Stimulated activated CD8-positive, alpha-beta memory T cell treated with anti-CD3 and anti-CD28 coated beads, Interleukin-15, amount 100 ng/mL, for 24 hours (primary cell): ENCODE measurements at places on chromosomes 1 and 21.

DNA sequence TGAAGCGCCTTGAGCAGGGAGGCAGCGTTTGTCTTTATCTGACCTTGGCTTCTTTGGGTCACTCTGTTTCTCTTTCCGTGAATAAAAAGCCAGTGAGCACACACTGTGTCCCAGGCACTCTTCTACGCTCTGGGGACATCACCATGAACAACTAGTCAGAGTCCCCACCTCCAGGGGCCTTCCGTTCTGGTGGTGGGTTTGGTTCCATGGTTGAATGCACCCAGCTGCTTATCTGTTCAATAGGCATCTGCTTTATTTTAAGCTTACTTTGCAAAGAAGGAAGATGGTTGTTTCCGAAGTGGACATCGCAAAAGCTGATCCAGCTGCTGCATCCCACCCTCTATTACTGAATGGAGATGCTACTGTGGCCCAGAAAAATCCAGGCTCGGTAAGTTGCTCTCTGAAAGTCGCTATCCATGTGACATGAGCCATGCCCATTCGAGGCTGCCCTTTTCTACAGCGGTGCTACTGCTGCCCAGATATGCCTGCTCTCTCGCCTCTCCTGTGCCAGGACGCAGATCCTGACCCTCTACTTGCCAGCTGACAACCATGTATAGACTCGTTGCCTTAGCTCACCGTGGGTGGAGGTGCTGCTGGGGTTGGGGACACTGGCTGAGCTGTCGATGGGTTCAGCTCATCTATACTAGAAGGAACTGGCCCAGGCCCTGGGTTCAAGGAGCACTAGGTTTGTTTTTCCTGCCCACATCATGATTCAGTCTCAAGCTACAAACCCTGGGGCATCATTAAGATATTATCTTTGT is 5.9 kb downstream of the MX1 start:
- no peak for DNase-seq

- no peak for DNase-seq
Measured at GRCh38 chr1:214312530-214313051, 31.6 kb downstream of the SMYD2 start.

GRCh38 chr1:175572932-175573868 is 170.2 kb downstream of the TNR start:
- DNase-seq = no peak

GRCh38 chr1:36151845-36152203 is 2.5 kb upstream of the TRAPPC3 start:
- DNase-seq = no peak

DNA sequence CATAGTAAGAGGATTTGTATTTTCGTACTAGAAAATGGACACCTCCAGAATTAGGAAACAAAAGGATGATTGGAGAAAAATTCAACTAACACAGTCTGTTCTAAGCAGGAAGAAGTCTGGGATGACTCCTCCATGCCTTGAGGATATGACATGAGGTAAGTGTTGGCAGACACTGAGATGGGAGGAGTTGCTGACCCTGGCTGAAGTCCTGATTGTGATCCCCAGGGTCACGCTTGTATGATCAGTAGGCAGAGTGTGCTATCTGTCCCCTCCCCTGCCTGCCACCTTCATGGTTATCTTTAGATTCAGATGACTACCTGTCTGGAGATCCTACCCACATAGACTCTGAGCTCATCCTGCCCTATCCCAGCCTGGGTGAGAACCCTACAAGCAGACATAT is 249.1 kb downstream of the C1orf94 start:
- DNase-seq = no peak

- DNase-seq = no peak
Measured at GRCh38 chr1:34280509-34280908, 103.8 kb downstream of the C1orf94 start.

DNA sequence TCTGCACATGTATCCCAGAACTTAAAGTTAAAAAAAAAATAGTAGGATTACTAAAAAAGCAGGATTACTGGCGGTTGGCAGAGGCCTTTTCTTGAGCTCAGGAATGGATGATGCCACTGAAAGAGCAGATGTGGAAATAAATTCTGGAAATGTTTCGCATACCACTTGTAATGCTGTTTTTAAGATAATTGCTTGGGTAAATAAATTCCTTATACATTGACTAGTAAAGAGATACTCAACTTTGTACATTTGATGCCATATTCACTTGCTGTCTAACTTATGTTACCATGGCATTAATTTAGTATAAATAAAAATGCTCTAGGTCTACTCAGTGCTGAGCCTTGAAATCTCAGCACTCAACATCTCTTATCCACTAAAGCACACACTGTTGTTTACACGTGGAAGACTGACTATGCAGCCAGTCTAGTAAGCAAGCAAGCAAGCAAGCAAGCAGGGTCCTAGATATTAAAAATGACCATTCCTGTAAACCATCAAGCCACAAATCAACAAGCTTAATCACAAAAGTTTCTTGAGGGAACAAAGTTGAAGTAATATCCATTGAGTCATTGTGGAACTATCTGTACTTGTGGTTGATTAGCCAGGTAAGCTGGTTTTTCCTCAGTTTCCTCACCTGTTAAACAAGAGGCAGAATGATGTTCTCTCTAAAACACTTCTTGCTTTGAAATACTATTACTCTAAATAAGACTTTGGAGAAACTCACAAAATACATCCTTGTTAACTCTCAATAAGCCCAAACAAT is 1.7 kb upstream of the RASAL2 start:
- DNase-seq = no peak

DNA sequence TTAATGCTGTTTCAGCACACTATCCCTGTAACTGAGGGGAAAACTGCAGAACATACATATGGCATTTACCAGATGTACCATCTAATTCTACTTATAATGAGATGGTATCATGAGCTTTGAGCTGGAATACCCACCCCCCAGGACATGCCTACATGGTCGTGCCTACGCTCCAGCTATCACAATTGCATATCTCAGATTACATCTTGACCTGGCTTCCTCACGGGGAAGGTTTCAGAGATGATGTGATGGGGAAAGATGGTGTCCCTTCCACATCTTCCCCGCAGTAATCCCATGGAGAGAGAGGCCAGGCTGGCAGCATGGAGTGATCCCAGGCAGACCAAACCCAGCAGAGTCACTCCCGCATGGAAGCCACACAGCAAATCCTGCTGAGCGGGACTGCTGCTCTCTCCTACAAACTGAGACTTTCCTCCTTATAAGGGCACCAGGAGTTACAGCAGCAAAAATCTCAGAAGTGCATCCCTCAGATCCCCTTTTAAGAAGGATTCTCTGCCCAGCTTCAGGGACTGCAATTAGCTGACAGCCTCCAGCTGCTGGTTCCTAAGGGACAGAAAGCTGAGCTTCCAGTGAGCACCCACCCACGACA is 67.1 kb downstream of the KCNH1 start:
- DNase-seq = no peak
